Neural crest cell (in vitro differentiated cells): ENCODE measurements at places on chromosomes 5 and 9. TPM values are rescaled to one million over a fixed set of nuclear protein-coding genes. Genes with fewer than 3 reads are reported as not detected.

DNA sequence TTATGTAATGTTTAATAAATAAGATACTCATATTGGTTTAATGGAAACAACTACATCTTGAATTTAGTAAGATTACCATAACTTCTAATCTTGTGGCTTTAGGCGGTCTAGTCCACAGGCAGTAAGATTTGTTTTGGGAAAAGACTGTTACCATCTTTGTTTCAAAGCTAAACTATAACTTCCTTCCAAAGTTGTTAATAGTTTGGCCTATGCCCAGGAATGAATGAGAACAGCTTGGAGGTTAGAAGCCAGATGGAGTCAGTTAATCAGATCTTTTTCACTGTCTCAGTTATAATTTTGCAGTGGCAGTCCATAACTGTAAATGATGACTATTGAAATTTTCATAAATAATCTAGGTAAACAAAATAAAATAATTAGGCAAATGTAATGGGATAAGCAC, 241.8 kb upstream of the KLF9 start:
- no peak for DNase-seq

- DNase-seq = no peak
Observed at GRCh38 chr5:66769839-66770617, 173.8 kb downstream of the MAST4 start.

DNA sequence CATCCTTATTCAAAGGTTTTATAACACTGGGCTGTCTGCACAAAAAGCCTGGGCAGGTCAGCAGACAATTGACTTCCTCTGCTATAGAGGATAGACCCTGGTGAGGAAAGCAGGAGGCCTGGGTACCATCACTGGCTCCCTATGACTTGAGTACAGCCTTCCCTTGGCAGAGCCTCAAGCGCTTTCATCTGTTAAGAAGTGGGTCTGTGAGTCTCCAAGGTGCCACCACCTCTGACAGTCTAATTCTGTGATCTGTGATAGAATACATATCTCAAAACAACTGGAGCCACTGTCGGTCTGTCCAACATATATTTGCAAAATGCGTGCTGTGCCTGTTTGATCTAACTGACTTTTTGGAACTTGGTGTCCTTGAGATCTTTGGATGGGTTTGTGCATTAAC, 52.2 kb downstream of the C9orf152 start:
- no peak for DNase-seq

DNA sequence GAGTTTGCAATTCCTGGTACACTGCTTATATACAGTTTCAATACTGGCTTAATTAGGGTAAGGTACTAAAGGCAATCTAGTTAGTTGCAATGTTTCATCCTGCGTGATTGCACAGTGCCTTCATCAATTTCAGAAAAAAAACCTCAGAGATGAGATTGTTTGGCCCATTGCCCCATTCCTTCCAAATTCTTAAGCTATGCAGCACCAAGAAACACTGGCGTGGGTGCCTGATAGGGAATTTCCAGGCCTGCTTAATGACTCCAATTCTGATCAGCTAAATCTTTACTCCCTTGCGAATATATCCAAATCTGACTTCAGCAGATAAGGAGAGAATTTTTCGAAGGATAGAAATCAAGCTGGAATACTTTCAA, 35.9 kb upstream of the GAS1 start:
- no peak for DNase-seq

The LVRN gene
- total RNA-seq = 0.34 and 0.56 TPM in 2 replicates

DNA sequence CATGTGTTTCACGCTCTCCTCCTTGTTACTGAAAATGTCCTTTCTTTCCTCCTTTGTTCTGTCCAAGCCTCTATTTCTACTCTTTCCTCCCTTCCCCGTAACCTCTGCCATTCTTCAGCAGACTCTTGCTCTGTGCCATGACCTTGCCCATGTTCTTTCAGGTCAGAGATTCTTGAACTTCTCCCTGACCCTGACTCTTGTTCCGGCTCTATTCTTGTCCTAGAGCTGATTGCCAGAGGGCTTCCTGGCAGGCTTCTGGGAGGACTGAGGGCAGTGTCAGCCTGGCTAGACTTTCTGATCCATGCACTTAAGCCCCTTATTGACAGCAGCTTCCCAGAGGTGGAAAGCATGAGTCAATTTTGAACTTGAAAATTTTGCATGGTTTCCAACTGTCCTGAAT, 174.2 kb downstream of the TMEM161B start:
- peak; percentile 23 for DNase-seq

The NUTM2G gene
- not detected in 2 replicates for total RNA-seq

DNA sequence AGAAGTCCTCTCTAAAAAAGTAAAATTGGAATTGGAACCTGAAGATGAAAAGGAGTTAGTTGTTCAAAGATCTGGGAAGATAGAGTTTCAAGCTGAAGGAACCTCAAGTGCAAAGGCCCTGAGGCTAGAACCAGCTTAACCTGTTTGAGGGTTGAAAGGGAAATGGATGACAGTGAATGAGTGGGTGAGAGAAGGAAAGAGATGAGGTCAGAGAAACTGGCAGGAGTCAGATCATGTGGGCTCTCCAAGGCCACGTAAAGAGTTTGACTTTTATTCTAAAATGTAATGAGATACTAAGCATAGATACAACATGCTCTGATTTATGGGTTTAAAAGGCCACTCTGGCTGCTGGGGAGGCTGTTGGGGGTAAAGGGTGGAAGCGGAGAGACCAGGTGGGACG, 2.5 kb upstream of the RAD23B start:
- DNase-seq = no peak

GRCh38 chr5:68222824-68223354, 7.3 kb downstream of the PIK3R1 start:
- no peak for DNase-seq

The TAF11L10 gene
- not detected in 2 replicates for total RNA-seq

- no peak for DNase-seq
Observed at GRCh38 chr5:39517800-39518199, 93.0 kb upstream of the DAB2 start.

DNA sequence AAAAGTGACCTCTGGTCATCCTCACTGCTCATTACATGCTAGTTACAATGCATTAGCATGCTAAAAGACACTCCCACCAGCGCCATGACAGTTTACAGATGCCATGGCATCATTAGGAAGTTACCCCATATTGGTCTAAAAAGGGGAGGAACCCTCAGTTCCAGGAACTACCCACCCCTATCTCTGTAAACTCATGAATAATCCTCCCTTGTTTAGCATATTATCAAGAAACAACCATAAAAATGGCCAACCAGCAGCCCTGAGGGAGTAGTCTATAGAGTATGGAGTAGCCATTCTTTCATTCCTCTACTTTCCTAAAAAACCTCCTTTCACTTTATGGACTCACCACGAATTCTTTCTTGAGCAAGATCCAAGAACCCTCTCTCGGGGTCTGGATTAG, 89.4 kb downstream of the ATPSCKMT start:
- no peak for DNase-seq

DNA sequence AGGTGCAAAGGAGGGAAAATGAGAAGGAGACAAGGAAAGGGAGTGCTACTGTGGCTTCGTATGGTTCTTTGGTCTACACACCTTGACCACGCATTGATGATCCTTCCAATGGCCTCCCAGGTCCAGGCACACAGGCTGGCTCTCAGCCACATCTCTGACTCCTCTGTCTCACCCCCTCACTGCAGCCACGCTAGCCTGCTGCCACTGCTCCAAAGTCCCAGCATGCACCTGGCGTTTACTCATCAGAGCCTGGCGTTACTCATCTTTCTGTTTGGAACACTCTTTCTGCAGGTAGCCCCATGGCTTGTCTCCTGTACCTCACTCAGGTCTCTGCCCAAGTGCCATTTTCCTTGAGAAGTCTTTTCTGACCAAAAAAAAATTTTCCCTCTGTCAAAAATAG, 195.5 kb downstream of the SNCAIP start:
- no peak for DNase-seq

- DNase-seq = no peak
Observed at GRCh38 chr9:4781408-4781807, 11.3 kb upstream of the RCL1 start.

- DNase-seq = no peak
Observed at GRCh38 chr5:115231598-115231997, 31.1 kb downstream of the PGGT1B start.

The GRXCR2 gene
- not detected in 2 replicates for total RNA-seq

GRCh38 chr5:161385027-161385426, 161.5 kb downstream of the GABRB2 start:
- DNase-seq = no peak

DNA sequence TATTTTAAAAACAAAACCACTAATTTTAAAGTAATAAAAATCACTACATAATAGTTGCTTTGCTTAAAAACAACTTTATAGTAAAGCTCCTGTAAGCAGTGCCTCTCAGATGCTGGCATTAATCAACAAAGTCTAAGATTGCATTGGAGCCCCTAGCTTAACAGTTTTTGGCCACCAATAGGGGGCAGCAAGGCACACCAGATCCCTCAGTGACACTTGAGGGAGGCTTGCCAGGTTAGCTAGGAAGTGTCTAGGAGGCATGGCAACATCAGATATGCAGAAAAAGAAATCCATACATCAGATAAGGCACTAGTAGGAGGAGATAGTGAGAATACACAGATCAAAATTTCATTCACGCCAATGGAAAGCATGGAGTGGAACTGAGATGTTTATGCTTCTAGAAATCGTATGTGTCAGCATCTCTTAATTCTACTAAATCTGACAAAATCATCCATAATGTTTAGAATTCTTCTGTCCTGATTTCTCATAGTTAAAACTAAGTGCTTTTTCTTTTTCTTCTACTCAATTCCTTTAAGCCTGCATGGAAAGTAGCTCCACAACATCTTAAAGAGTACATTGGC, 73.6 kb upstream of the PAM start:
- peak; percentile 62 for DNase-seq

DNA sequence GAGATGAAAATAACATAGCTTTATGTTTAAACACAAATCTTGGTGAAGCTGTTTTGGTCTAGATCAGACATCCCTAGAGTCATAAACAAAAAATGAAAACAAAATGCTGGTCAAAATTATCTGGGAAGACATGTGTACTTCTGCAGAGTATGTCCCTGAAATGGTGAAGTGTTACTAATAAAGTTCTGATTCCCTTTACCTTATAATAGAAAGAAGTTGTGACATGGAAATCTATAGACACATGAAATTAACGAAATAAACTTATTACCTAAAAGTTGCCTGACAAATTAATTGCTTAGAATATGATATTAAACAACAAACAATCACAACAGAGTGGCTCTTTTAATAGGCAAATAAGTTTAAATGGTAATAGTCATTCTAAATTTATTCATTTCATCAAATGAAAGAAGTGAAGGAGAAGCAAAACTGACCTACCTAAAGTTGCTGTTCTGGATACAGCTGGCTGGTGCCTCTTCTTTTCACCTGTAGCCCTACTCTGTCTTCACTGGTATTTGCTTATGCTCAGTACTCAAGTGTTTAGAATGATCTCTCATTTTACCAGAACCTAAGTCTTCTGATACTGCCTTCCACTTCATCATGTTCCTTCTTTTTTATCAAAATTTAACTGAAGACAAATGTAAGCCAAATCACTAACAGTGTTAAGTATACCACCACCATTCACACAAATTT, 38.8 kb downstream of the FNIP1 start:
- no peak for DNase-seq

- DNase-seq = no peak
Observed at GRCh38 chr5:107539726-107540330, 130.9 kb downstream of the EFNA5 start.

The CDX1 gene
- not detected in 2 replicates for total RNA-seq

DNA sequence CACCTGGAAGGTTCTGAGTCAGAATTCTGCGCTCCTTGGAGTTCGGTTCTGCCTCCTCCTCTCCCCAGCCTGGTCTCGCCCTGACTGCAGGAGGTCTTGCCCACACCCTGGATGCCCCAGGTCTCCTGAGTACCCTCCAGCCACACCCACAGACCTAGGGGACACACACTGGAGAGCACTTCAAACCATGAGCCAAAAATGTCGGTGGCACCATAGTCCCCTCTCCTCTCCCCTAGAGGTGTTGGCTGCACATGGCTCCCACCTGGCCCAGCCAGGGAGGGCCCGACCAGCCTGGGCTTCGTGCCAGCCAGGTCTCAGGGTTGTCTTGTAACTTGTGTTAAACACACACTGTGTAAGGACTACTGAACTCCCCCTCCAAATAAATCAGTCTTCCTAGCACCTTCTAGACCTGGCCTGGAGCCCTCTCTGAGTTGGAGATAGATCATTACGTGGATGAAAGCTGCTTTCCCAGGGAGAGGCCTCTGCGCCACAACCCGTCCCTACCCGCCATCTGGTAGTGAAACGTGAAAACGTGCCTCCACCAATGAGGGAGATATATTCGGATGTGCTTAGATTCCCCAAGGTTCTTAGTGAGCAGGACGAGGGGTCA, 49.9 kb upstream of the CTSL start:
- no peak for DNase-seq

DNA sequence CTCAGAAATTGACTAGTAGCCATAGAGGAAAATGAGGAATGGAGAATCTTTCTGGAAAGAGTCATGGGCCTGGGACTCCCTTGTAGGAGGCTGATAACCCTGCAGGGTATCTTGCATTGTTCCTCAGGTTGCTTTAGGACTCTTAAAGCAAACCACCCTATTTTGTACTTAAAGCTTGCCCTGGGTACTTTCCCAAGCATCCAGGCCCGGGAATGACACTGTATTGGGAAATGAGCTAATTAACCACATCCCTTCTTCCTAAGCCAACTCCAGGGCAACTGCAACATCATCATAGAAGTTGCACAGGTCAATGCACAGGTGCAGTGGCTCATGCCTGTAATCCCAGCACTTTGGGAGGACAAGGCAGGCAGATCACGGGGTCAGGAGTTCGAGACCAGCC, 55.9 kb downstream of the UGCG start:
- DNase-seq = no peak

GRCh38 chr5:165224366-165225045, 1719.1 kb downstream of the MAT2B start:
- DNase-seq = no peak

- no peak for DNase-seq
Observed at GRCh38 chr9:125950880-125951471, 203.8 kb downstream of the PBX3 start.

- DNase-seq = no peak
Observed at GRCh38 chr9:94697972-94698581, 28.4 kb upstream of the AOPEP start.

- DNase-seq = no peak
Observed at GRCh38 chr5:119274767-119275130, 81.1 kb upstream of the TNFAIP8 start.

- no peak for DNase-seq
Observed at GRCh38 chr9:137397675-137398423, 25.1 kb downstream of the EXD3 start.

The PDCD1LG2 gene
- not detected in 2 replicates for total RNA-seq

The EIF4E1B gene
- not detected in 2 replicates for total RNA-seq

- no peak for DNase-seq
Observed at GRCh38 chr5:108101130-108101529, 280.8 kb downstream of the FBXL17 start.

The SPINK13 gene
- not detected in 2 replicates for total RNA-seq

The PRLR gene
- total RNA-seq = 0.58 and 0.64 TPM in 2 replicates

- DNase-seq = no peak
Observed at GRCh38 chr5:186091-187041, 4.9 kb upstream of the LRRC14B start.

The SAXO1 gene
- 0.14 TPM in 1 of 2 replicates, not detected in the other for total RNA-seq

GRCh38 chr9:127885508-127886281, 8.2 kb upstream of the AK1 start:
- no peak for DNase-seq

The RNF20 gene
- 66.6 and 70.2 TPM in 2 replicates for total RNA-seq

The SPARC gene
- 422 and 435 TPM in 2 replicates for total RNA-seq
